ENCODE measurements at places on chromosomes 12 and 14.

- no peak for DNase-seq
Observed at GRCh38 chr14:76123426-76124225, 28.1 kb upstream of the GPATCH2L start.

DNA sequence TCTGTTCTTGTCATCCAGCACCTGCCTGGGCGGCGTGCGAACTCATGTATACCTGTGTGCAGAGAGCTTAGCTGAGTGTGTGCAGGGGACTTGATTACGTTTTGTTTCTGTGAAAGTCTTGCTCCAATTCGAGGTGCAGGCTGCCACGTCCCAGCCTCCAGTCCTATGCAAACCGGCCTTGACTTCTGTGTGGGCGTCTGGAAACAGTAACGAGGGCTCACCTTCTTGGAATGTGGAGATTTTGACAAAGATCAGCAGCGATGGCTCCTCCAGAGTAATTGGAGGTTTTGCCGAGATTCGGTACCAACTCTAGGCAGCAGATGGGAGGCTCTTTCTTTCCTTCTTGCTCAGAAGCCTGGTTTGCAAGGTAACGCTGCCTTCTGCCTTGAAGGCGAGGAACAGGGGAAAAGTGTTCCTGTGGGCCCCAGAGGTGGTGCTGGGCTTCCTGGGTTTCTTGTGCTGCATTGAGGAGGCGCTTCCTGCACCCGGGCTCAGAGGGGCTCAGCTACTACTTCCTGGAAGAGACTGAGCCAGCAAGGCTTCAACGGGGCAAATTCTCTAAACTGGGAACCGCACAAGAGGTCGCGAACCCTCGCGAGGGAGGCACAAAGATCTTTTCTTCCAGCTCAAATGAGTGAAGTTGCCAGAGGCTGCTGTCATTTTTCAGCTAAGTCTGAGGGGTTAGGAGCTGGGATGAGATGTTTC, 249.0 kb downstream of the AACS start:
- DNase-seq = no peak

- DNase-seq = no peak
Observed at GRCh38 chr14:22070119-22070982, 396.7 kb upstream of the OR4E1 start.

DNA sequence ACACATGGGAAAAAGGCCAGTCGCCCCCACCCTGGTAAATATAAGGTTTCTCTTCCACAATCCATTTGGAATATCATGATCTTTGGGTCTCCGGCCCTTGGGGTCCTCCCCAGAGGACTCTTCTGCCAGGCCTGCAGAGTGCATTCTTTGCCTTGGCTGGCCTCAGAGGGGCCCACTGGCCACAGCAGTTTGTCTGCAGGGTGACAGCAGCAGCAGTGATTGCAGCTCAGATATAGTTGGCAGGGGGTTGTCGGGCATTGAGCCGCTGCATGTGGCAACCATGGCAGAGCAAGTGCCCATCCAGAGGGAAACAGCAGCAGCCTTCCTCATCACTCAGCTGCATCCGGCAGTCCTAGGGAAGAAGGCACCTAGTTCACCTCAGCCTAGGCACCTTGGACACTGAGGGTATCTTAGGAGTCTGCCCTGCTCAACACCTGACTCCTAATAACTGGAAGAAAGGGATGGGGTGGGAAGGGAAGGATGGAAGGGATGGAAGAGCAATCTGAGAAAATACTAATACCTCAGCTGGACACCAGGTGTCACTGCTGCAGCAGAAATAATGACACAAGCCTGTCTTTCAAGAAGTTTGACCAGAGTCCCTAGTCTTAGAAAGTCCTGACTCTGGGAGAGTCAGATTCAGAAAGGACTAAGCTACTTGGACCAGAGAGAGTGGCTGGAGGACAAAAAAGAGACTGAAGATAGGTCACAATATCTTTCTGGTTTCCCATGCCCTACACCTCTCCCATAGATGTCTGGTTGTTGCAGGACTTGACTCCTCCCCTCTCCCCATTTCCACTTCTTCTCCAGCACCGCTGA, 8.9 kb downstream of the AJUBA start:
- DNase-seq = no peak

GRCh38 chr12:108117163-108117849, 11.8 kb upstream of the WSCD2 start:
- no peak for DNase-seq

- peak; percentile 67 for DNase-seq
Observed at GRCh38 chr12:131783915-131784541, 44.2 kb upstream of the MMP17 start.

GRCh38 chr14:36971263-36971855, 201.0 kb downstream of the SLC25A21 start:
- no peak for DNase-seq

DNA sequence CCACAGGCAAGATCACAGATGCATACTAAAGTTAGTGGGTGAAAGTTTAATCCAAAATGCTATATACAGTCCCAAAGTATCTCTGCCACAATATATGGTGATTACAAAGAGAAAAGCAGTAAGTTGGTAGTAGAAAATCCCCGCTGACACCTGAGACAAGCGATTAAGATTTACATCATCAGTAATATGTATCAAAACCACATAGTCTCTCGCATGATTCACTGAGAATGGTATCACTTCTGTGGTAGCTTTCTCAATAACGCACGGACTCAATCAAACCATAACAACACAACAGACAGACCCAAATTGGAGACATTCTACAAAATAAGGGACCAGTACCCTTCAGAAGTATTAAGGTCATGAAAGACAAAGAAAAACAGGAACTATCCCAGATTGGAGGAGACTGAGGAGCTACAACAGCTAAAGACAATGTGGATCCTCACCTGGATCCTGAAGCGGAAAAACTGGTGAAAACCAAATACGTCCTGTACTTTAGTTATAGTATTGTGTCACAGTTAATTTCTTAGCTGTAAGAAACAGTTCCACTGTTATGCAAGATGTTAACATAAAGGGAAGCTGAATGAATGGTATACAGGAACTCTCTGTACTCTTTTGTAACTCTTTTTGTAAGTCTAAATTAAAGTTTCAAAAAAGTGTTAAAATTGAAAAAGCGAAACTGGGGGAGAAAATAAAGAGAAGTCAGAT, 51.0 kb downstream of the SPTLC2 start:
- DNase-seq = no peak

DNA sequence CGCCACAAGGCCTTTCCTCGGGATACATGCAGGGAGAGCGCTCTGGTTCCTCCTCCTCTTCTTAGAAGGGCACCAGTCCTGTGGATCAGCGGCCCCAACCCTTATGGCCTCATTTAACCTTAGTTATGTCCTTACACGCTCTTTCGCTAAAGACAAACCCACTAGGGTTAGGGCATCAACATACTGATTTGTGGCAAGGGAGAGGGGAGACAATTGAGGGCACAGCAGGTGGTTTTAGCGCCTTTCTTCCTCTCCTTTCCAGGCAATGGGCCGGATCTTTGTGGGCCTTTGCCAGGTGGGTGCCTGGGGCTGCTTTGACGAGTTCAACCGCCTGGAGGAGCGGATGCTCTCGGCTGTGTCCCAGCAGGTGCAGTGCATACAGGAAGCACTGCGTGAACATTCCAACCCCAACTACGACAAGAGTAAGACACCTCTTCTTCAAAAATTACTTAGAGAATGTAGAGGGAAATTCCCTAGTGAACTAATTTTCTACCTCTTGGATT, 43.6 kb downstream of the DYNC1H1 start:
- no peak for DNase-seq

DNA sequence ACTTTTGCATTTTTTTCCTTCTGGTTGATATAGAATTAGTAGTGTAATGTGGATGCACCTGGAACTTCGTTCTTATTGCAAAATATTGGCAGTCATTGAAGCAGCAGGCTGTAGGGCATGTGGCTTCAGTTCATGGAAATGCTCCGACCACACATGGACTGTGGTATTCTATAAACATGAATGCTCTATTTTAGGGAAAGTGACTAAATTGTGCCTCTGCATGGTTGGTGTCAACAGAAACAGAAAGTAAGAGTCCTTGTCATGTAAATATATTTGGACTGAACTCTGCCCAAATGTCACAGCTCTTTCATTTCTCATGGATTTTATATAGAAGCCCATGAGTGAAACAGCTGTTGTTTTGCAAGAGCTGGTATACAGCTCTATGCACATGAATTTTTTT, 917.0 kb downstream of the LRFN5 start:
- DNase-seq = no peak

GRCh38 chr12:115794659-115795081, 482.8 kb downstream of the MED13L start:
- no peak for DNase-seq

Measured in HS-5 (cell line).